ENCODE measurements at places on chromosomes 12 and 14.

DNA sequence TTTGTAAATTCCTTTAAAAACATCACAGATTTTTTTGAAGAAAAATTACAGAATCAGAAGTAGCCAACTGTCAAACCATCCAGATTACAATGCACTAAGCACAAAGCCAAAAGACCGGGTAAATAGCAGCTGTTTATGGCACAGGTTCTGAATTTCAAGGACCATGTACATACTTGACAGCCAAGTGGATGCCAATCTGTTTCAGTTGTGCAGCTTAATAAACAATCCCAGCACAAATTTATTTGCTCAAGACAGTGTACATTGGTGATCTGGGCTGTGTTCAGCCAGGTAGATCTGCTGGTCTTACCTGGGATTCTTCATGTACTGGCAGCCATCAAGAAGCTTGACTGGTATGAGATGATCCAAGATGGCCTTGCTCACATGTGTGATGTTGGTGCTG is 229.8 kb upstream of the FLRT2 start:
- no peak for DNase-seq

- DNase-seq: no peak
Observed at GRCh38 chr12:90250042-90250441, 541.4 kb upstream of the ATP2B1 start.

- no peak for DNase-seq
Observed at GRCh38 chr14:57319636-57320192, 50.9 kb downstream of the AP5M1 start.

- no peak for DNase-seq
Observed at GRCh38 chr14:67482231-67483164, 6.0 kb downstream of the TMEM229B start.

DNA sequence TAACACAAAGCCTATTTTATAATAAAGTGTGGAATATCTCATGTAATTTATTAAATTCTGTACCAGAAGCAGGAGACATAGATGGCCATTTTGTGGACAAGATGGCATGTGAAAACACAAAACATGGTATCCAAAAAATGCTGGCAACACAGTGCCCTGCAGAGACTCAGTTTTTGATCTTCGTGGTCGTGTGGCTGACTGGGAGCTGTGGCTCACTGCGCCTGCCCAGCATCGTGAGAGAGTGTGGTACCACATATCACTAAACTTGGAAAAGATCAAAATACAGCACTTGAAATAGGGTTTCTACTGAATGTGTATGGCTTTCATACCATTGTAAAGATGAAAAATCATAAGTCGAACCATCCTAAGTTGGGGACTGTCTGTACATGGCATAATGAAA is 43.0 kb upstream of the MANSC4 start:
- DNase-seq: no peak

DNA sequence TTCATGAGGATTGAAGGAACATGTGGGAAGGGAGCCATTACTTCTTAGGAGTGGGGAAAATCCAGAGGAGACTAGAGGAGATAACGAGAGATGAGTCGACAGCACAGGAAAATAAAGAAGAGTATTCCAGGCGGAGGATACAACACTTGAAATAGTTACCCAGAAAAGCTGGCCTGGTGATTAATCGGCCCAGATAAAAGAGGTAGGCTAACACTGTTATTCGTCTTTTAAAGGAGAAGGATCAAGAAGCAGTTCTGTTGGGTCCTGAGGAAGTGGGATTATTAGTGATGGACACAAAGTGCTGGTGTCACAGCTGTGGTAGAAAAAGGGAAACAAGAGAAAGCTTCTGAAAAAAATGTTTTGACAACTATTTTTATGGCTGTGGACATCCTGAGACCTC is 425.3 kb downstream of the ZFP36L1 start:
- DNase-seq: no peak

DNA sequence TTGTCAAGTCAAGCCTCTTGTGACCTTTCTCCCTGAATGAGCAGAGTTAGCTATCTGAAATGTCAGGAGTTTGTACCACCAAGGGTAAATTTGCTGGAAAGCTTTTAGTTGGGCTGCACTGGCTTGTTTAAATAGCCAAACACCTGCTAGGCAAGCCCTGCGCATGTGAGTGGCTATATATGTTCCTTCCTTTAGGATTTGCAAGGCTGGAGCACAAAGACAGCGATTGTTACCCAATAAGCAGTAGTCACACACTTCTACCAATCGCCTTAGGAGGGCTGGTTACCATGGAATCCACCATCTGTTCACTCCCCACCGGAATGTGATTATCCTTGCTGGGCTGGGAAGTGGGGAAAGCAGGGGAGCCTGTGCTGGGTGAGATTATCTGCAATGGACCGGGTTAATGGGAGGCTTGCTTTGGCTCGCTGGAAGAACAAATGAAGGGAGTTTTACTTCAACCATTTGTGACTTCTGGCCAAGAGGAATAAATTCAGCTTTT is 102.5 kb downstream of the FGD4 start:
- DNase-seq: peak; percentile 55

GRCh38 chr12:54388237-54389133 is 4.0 kb upstream of the ZNF385A start:
- no peak for DNase-seq

DNA sequence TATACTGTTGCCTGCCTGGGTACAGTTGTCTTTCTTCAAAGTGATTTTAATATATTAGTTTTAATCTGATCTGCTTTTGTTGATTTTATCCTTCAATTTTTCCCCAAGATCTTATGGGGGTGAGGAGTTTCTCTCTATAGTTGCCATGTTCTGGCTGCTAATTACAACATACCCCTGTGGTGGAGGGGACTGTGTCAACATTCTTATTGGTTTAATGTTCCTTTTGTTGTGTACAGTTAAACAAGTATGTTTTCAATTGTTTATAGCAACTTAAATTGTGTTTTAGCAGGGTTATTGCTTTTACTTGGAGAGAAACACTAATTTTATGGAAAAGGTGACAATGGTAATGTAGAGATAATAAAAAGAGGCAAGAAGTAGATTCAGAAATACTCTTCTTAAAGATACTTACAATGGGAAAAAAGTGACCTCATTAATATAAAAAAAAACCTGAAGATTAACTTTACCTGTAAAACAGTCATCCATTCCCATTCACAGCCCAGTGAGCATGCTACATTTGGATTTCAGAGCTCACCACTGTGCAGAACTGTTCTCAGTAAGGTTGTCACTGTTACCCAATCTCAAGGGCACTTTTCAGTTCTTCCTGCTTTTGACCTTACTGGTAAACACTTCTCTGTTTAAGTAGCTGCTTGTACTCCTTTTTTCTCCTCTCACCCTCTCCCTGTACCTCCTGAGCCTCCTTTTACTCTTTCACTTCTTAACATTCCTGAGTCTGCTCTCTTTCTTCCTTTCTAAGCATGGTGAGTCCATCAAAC is 8.1 kb upstream of the LRRK2 start:
- DNase-seq: no peak

DNA sequence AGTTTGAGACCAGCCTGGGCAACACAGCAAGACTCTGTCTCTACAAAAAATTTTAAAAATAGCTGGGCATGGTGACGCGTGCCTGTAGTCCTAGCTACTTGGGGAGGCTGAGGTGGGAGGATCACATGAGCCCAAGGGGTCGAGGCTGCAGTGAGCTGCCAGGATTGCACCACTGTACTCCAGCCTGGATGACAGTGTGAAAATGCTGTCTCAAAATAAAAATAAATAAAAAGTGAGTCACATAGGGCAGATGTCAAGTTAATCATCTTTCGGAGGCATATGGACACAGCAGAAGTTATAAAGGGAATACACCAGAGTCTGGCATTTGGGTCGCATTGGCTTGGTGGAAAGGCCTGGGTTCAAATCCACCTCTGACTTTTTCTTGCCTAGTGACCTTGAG is 92.7 kb downstream of the PHETA1 start:
- DNase-seq: no peak

DNA sequence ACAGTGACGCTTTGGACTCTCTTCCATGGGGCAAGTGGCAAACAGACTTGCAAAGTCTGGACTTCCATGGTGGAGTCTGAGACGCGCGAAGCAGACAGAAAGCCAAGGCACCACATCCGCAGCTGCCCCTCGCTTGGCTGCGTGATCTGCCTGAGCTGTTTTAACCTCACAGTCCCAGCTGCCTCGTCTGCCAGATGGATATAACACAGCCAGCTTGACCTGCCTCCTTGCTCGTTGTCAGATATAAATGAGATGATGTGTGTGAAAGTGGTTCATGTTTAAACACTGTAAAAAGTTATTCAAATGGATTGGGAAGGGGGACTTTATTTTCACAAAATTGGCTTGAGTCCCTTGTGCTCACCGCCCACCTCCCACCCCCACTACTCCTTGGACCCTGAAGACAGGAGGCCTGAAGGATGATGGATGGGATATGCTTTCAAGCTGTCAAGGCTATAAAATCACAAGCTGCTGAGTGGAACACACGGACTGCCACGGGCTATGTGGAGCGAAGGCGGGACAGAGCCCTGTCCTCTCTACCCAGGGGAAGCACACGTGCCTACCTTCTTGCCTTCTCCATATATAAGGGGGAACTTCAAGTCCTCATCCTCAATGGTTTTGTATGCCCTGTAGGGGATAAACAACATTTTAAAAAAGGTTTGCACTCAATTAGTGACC is 226.9 kb downstream of the MON2 start:
- no peak for DNase-seq

DNA sequence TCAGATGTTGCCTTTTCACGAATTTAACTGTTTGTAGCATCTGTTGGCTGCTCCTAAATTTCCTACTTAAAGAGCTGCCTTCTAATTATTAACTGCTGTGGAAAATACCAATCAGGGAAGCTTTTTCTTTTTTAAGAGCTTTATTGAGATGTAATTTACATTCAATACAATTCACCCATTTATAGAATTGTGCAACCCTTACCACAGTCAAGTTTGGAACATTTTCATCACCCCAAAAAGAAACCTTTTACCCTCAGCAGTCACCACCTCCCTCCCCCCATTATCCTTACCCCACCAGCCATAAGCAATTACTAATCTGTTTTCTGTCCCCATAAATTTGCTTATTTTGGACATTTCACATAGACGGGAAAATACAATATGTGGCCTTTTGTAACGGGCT is 1.4 kb downstream of the PCNX4 start:
- no peak for DNase-seq

DNA sequence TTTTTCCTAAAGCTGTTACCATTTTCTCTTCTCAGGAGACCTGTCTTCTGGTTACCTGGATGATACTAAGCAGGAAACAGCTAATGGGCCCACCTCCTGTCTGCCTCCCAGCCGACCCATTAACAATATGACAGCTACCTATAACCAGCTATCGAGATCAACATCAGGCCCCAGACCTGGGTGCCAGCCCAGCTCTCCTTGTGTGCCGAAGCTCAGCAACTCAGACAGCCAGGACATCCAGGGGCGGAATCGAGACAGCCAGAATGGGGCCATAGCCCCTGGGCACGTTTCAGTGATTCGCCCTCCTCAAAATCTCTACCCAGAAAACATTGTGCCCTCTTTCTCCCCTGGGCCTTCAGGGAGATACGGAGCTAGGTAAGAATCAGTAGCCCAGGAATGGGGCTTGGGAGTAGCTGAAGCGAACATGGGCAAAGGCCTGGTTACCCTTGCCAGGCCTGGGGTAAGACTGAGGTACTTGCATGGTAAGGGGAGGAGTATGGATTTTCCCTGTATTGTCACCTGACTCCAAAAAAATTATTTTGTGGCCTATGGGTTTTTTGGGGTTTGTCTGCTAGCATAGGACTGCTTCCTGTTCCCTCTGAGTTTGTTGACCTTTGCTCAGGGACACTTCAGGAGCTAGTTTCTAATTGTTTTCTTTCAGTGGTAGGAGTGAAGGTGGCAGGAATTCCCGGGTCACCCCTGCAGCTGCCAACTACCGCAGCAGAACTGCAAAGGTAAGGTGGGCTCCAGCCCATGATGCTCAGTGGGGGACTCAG is 26.6 kb downstream of the TRAFD1 start:
- DNase-seq: no peak

DNA sequence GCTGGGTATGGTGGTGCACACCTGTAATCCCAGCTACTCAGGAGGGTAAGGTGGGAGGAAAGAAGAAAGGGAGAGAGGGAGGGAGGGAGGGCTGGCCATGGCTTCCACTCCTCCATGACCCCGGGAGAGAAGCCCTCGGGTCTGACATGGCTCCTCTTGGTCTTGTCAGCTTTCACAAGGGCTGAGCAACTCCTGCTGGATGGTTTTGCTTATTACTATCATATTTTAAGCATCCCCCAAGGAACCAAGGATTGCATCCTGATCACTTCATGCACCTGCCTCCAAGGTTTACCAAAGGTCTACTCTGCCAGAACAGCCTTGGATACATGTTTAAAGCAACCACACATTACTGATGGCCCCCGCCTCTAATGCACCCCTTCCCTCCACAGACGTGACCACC is 28.0 kb upstream of the NCOR2 start:
- no peak for DNase-seq

GRCh38 chr14:21539189-21539940 is 13.2 kb upstream of the SALL2 start:
- no peak for DNase-seq

DNA sequence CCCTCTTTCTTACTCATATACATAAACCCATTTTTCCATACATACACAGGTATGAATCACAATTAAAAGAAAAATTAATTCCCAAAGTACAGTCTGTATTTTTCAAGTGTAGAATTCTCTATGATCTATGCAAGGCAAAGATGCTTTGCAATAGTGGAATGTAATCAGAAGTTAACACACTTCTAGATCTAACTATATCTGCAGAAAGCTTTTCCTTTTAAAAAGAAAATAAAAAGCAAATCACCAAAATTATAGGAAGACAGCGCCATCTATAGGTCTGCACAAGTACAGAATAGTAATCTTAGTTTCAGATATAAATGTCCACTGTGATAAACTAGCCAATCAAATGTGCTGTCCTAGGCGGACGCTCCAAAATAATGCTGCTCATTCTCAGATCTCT is 22.0 kb downstream of the SLC25A21 start:
- DNase-seq: no peak

DNA sequence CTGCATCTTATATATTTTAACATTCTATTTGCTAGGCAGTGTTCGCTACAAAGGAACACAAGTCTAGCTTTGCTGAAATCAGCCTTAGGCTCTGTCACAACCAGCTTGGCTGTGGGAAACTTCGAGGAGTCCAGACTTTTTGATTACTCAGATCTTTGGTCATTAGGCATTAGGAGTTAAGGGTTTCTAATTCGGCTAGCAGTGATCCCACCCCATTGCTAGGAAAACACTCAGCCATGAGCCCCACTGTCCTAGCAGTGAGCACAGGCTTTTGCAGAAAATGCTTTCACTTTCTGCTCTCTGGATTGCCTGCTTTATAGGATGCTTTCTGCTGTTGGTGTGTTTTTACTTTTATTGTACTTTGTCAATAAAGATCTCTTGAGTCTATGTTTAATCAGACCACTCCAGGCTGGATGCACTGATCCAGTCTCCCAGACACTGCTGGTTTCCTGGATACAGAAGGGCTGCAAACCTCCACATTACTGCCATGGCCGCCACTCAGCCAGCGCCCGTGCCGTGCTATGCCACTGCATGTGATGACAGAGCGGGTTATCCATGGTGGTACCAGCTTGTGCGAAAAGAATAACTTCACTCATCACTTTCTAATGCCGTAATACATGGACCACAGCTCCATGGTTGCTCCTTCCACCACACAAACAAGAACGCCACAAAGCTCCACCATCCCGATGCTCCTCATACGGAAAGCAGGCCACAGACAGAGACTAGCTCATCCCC is 41.0 kb upstream of the PYGL start:
- DNase-seq: no peak
